ENCODE measurements at places on chromosomes 1 and 21.

- DNase-seq: no peak
Measured at GRCh38 chr1:246827396-246827795, 103.2 kb downstream of the SCCPDH start.

DNA sequence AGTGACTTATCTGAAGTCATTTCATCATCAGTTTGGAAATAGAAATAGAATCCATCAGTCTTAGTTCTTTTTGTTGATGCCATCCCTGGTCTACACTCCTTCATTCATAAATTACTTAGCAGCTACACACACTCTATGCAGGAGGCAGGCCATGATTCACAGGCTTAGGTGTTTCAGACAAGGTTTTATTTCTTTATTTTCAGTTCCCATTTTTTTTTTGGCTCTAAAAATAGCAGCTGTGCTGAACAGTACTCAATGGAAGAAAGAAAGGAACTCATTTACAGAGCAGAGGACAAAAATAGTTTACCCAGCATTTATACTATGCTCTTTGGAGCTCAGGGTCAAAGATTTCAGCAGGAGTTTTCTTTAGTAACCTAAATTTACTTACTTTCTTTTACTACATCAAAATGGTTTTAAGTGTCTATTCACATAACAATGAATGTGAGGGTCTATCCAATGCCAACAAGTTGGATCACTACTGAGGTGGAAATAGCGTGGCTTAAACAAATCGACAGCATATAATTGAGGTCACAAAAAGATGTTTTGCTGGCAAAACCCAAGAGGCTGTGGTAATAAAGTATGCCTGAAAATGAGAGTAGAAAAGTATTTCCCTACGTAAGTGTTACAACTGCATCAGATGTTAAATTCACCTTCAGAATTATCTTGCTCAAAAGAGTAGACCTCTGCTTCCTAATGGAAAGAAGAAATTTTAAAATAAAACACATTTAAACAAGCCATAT lies 7.7 kb downstream of the KRTAP19-8 start:
- no peak for DNase-seq

DNA sequence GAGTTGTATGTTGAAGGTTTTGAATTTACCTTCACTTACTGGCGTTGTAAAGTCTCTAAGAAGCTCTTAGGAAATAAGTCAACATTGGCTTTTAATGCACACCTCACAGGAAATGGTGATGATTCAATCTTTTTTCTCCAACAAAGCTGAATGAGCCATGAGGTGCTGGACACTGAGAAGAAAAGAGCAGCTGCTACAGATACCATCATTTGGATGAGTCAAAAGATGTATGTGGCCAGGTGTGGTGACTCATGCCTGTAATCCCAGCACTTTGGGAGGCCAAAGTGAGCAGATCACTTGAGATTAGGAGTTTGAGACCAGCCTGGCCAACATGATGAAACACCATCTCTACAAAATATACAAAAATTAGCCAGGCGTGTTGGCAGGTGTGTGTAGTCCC lies 3.3 kb upstream of the IL23R start:
- DNase-seq: no peak

DNA sequence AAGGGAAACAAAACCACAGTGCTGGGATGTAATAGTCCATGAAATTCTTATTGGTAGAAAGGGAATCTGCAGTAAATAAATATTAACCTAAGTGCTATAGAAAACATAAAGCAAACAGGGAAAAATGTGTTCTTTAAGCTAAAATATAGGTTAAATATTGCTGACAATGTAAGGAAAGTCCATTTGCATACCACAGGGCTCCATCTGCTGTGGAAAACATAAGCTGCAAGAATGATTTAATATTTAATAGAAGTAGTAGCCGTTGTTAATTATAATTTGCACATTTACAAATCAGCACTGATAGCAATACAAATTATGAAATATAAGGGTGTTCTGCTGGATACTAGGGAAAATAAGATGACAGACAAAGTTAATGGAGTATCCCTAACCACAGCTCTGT lies 444.9 kb upstream of the PKN2 start:
- DNase-seq: no peak

- no peak for DNase-seq
Measured at GRCh38 chr1:20074725-20075171, 4.8 kb downstream of the PLA2G5 start.

DNA sequence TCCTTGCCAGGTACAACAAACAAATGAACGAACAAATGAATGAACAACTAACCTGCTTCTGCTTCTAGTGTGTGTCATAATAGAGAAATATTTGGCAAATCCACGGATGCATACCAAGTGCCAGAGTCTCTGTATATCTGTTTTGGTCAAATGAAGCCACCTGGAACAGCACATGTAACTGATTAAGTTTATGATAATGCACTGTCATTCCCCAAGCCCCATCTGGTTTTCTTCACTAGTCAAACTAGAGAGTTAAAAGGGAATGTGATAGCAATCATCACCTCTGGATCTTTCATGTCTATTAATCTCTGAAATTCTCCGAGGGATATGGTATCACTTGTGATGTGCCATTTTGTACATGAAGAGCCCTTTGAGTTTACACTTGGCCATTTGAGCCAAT lies 21.0 kb upstream of the SCAF4 start:
- DNase-seq: no peak
